CD4-positive, alpha-beta T cell treated with Interleukin-6 at 100 ng/mL for 8 hours (primary cell): ENCODE measurements at places on chromosomes 12 and 14.

DNA sequence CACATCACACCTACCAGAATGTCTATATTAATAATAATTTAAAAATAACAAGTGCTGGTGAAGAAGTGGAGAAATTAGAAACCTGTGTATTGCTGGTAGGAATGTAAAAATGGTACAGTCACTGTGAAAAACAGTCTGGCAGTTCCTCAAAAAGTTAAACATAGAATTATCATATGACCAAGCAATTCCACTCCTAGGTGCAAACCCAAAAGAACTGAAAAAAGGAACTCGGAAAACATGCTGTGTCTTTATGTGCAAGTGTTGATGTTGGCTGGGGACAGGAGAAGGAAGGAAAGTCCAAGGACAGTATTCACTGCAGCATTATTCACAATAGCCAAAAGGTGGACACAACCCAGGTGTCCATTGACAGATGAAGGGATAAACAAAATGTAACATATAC, 146.5 kb downstream of the TTC7B start:
- DNase-seq, result no peak

- DNase-seq, result no peak
Measured at GRCh38 chr12:108837680-108838079, 19.7 kb downstream of the SSH1 start.

DNA sequence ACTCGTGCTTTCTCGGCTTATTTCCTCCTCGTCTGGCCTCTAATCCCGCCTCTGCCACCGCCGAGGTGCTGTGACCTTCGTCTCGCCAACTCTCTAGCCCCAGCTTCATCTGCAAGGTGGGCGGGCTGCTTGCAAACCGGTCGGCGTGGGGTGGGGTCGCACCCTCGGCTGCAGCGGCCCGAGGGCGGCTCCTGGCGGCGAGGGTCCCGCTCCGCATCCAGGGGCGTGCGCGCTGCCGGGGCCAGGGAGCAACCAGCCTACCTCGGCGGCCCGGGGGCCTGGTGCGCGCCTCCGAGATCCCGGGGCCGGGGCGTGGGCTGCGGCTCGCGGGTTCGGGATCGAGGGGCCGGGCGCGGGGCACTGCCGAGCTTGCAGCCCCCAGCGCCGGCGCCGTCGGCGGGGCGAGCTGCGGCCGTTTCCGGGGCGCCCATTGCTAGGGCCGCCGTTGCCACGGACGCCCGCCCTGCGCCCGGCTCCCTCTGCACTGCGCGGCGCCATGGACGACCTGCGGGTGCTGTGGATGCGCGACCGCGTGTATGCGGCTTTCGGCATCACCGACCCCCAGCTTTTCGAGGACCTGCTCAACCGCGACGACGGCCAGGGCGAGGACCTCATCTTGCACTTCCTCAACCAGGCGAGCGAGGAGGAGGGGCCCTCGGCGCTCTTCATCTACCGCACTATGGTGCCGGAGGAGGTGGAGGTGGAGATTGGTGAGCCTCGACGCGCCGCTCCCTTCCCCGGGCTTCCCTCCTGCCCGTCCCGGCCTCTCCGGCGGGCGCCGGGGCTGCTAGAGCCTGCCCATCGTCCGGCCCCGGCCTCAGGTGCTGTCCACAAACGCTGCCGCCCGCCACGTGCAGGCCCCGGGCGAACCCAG, at the start of gene DNAH10:
TSS of gene DNAH10 (plus strand) at position 461 of the 874 bp plus-strand sequence. CDS start at position 497, 36 bp downstream.
- peak; percentile 7 for DNase-seq

DNA sequence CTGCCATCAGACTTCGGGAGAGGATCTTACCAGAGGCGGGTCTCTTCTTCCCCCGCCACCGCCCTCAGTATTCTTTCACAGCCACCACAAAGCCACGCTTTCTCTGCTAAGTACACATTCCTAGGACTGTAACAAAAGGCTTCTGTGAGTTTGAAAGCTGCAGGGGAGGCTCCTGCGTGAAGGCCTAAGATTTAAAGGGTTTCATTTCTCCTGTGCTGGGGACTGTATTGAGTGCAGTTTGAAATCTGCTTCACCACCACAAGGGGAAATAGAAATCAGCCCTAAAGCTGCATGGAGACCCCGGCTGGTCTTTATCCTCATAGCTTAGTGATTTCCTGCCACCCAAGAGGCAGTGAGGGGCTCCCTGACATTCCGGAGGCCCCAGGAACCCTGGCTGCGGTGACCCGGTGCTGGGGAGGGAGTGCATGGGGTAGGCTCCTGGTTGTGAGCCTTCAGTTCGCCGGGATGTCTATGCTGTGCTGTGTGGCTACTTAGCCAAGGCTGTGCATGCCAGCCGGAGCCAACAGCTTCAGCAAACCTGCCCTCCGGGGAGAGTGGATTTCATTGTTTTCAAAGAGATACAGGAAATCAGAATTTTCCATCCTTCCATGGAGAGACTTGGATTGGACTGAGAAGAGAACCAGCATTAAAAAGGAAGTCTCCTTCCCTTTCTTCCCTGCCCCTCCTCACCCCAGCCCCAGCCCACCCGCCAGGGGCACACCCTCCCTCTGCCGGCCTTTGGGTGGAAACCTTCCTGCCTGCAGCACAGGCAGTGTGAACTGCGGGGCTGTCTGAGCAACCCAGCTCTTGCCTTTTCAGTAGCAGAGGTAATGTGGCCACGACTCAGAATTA, 163.3 kb downstream of the ETV6 start:
- peak; percentile 26 for DNase-seq

GRCh38 chr12:104809706-104810385, 148.2 kb downstream of the SLC41A2 start:
- no peak for DNase-seq

- no peak for DNase-seq
Measured at GRCh38 chr12:58504143-58504938, 416.0 kb downstream of the LRIG3 start.

GRCh38 chr14:97584528-97584927, 787.3 kb downstream of the VRK1 start:
- no peak for DNase-seq

- no peak for DNase-seq
Measured at GRCh38 chr14:103492156-103492925, 30.3 kb downstream of the CKB start.

- no peak for DNase-seq
Measured at GRCh38 chr12:66063916-66064315, 66.6 kb downstream of the LLPH start.

DNA sequence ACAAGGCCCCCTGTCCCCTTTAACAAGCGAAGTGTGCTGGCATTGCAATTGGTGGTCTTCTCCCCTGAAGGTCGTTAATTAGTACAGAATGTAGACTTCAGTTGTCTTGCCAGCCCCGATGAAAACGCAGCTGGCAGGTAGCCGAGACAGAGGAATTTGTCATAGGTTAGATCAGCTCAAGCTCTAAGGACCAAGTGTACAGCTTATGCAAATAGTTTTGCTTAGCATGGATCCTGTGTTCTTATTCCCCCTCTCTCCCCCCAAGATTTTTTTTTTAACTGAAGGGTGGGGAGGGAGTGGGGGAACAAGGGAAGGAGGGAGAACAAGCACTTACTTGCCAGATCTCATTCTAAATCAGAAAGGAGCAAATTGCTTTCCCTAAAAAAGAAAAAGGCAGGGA, 58.6 kb upstream of the PARP11 start:
- no peak for DNase-seq

DNA sequence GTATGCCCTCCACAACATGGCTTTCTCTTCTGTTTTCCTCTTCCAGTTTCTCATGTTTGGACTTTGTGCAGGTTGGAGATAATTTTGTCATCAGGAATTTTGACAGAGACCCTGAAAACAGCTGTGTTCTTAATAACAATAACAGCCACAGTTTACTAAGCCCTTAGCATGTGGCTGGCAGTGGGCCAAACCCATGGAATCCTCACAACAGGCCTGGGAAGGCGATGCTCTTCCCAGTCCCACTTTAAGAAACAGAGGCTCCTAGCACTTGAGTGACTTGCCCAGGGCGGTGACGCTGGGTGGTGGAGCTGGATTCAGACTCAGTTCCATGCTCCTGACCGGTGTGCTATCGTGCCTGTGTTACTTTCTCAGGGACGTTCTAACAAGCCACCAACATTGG, 20.1 kb upstream of the PLEKHG3 start:
- no peak for DNase-seq

DNA sequence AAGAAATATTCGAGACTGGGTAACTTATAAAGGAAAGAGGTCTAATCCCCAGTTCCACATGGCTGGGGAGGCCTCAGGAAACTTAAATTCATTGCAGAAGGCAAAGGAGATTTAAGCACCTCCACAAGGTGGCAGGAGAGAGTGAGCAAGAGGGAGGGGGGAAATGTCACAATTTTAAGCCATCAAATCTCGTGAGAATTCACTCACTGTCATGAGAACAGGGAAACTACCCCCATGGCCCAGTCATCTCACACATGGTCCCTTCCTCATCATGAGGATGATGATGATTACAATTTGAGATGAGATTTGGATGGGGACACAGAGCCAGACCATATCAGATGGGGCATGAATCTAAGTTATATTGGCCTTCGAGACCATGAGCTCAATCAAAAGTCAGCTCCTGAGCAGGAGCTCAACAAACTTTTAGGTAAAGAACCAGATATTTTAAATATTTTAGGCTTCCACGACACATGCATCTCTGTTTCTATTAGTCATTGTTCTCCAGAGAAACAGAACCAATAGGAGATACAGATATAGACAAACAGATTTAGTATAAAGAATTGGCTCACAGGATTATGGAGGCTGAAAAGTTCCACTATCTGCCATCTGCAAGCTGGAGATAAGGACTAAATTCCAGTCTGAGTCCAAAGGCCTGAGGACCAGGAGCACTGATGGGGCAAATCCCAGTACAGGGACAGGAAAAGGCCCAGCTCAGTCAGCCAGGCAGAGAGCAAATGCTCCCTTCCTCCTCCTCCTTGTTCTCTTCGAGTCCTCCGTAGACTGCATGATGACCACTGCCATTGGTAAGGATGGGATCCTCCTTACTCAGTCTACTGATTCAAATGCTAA, 24.9 kb downstream of the DGLUCY start:
- peak; percentile 46 for DNase-seq

DNA sequence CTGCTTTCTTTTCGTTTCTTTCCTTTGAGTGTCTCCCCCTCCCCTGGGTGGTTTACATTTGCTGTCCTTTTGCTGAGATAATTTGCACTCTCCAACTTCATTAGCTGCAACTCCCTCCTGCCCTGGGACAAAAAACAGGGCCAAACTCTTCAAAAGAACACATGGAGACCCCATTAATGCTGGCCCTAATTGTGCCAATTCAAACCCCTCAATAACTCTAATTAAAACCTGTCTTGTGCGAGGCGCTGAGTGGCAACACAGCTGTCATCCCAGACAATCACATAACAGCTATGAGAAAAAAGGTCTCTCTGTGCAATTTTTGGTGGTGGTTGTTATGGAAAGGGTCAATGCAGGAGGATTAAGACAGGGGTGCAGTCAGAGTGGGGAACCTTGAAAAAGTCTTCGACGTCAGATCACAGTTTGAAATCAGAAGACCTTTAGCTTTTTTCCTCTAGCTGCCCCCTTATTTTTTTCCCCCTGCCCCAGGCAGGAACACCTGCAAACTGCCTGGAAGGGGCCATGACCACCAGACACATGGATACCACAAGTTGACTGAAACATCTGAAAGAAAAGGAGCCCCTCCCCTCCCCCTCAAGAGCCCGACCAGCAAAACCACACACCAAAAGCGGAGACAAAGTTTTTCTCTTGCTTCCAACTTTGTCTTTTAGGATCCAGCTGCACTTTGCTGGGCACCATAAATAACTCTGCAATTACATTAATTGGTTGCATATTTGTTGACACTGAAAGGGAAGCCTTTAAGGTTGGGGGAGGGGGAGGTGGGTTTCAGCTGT, 26.5 kb upstream of the SMOC1 start:
- DNase-seq, result no peak

GRCh38 chr12:71474791-71475190, 35.2 kb downstream of the LGR5 start:
- DNase-seq, result no peak

- no peak for DNase-seq
Measured at GRCh38 chr12:58745348-58746125, 174.8 kb downstream of the LRIG3 start.

- no peak for DNase-seq
Measured at GRCh38 chr12:113528606-113529293, 57.1 kb upstream of the LHX5 start.

GRCh38 chr12:92356425-92356824, 210.8 kb upstream of the BTG1 start:
- DNase-seq, result no peak

- DNase-seq, result no peak
Measured at GRCh38 chr14:60164404-60164711, 840 bp downstream of the DHRS7 start.

DNA sequence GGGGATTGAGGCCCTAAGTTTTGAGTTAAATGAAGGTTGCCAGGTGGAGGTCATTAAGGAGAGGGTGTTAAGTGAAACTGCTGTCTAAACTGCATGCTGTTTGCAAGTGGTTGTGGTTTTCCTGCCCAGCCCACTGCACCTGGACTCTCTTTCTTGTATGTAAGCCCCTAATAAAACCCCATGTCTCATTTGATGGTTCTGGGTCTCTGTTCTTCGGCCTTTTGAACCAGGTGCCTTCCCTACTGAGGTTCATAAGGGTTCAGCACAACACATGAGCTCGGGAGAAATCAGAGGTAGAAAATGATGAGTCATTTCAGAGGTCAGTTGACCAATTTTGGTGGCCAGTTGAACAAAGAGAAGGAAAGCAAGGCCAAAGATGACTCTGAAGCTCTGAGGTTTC, 382.5 kb downstream of the RPS29 start:
- DNase-seq, result no peak

DNA sequence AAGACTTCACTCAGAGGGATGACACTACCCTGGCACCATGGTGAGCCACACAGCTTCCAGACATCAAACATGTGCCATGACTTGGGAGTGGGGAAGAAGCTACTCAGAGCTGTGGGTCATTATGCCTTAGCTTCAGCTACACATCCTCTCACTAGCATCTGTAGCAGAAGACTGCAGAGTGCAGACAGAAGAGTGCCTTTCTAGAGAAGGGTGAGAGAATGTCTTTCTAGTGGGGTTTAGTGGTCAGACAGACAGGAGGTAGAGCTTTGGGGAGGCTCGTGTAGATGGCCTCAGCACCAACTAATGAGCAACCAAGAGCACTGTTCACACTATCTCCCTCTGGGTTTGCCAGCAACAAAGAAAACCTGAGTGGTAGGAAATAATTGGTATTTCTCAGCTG, 4.9 kb upstream of the B4GALNT3 start:
- no peak for DNase-seq

- DNase-seq, result no peak
Measured at GRCh38 chr12:107485731-107486130, 199.9 kb upstream of the PWP1 start.

- DNase-seq, result no peak
Measured at GRCh38 chr12:129005416-129005815, 152.1 kb downstream of the GLT1D1 start.

GRCh38 chr14:68327231-68327630, 465.6 kb downstream of the ZFP36L1 start:
- DNase-seq, result no peak

GRCh38 chr14:65933400-65934069, 521.0 kb downstream of the FUT8 start:
- no peak for DNase-seq

DNA sequence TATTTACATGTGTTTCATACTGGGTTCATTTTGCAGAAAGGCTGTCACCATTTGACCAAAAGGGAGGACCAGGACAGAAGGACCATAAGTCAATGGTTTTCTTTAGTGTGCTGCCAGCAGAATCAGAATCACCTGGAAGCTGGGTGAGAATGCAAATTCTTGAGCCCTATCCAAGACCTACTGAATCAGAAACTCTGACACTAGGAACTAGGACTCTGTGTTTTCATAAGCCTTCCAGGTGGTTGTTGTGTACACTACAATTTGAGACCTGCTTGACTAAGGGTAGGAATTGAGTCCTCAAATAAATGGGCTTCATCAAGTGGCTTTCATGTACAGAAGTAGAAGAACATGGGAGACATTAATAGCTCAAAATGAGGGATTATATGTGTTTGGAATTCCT, 32.2 kb downstream of the PDE6H start:
- no peak for DNase-seq
